ENCODE measurements at places on chromosomes 12 and 14.

DNA sequence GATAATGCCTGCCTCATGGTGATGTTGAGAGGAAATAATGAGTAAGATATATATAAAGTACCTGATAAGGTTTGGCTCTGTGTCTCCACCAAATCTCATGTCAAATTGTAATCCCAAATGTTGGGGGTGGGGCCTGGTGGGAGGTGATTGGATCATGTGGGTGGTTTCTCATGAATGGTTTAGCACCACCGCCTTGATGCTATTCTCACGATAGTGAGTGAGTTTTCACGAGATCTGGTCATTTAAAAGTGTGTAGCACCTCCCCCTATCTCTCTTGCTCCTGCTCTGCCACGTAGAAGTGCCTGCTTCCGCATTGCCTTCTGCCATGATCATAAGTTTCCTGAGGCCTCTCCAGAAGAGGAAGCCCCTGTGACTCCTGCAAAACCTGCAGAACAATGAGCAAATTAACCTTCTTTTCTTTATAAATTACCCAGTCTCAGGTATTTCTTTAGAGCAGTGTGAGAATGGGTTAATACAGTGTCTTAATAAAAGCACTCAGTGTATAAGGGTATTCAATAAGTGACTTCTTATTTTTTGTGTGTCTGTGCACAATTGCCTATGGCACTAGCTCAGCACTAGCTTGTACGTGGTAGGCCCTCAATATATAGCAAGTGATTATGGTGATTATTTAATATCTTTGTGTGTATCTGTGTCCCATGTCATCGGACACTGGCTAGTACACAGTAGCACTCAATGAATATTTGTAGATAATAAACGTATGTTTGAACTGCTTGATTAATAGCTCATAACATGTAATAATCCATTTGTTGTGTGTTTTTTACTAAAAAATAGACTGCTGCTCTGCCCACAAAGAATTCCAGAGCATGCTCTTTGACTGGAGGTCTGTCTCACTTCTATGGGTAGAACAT is 138.1 kb upstream of the LMNTD1 start:
- no peak for DNase-seq

DNA sequence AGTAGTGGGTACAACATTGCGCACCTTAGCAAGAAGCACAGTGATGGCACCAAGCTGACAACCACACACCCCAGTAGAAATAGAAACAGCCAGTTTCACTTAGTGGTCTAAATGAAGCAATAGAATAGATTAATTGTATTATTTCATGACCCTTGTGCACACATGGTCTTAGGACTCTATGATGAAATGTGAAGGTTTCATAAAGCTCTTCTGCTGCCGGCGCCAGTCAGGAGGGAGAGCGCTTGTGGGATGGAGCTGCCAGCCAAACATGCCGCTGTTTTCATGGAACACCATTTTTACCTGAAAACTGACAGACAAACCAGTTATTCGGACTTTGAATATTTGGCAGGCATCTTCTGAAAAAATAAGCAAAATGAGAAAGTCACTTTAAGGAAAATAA is 100.0 kb downstream of the PPP2R5C start:
- no peak for DNase-seq

DNA sequence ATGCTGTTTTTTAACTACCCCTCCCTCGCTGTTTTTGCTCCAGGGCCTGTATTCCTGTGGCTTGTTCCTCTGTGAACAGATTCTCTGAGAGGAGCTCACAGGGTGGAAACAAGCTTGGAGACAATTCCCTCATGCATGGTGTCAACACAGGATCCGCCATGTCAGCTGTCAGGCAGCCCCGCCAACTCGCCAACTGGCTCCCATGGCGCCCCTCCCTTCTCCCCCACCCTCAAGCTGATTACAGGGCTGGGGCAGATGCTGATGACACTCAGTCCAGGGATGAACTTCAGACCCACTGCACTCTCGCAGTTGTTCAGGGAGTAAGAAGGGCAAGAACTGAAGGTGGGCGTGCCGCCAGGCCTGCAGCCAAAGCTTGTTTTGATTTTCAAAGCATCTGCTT is 229.9 kb downstream of the NTF3 start:
- DNase-seq: no peak

- no peak for DNase-seq
Observed at GRCh38 chr14:93228550-93228949, 21.5 kb downstream of the UBR7 start.

DNA sequence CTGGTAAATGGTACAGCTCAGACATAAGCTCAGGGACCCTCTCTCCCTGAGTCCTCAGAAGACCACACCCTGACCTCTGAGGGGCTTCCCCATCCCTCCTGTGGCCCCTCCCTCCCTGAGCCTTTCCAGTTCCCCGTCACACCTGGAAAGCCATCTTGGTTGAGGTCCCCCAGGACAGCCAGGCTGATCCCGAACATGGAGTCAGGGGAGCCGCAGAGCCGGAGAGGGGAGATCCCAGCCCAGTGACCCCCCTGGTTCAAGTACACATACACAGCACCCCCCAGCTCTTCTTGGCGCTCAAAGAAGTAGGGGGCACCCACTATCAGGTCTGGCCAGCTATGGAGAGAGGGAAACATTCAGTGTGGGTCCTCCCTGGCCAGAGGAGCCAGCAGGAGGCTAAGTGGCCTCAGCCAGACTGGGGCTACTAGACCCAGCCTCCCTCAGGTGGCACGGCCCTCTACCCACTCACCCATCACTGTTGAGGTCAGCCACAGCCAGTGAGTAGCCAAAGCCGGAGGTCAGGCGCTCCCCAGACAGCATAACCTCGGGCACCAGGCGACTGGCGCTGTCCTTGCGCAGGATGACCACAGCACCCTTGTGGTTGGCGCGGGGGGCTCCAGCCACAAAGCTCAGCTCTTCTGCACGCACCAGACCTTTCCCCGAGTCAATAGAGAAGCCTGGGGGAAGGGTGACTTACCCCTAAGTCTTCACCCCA is 9.3 kb downstream of the ITGA7 start:
- no peak for DNase-seq

DNA sequence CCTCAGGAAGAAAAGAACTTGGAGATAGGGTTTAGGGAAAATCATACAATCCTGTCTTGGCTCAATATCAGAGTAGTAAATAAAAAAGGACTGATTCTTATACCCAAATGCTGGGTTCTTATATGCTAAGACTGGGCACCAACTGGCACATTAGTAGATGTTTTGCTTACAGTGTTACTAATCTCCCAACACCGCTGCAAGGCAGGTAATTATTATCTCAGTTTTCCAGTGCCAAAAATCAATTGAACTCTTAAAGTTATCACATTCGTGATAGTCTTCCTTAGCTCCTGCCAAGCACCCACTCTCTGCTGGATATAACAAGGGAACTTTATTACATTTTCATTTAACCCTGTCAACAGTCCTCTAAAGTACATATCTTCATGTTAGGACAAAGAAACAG is 25.0 kb upstream of the HIGD1C start:
- no peak for DNase-seq

- DNase-seq: no peak
Observed at GRCh38 chr14:94536836-94537235, 24.4 kb upstream of the SERPINA4 start.

DNA sequence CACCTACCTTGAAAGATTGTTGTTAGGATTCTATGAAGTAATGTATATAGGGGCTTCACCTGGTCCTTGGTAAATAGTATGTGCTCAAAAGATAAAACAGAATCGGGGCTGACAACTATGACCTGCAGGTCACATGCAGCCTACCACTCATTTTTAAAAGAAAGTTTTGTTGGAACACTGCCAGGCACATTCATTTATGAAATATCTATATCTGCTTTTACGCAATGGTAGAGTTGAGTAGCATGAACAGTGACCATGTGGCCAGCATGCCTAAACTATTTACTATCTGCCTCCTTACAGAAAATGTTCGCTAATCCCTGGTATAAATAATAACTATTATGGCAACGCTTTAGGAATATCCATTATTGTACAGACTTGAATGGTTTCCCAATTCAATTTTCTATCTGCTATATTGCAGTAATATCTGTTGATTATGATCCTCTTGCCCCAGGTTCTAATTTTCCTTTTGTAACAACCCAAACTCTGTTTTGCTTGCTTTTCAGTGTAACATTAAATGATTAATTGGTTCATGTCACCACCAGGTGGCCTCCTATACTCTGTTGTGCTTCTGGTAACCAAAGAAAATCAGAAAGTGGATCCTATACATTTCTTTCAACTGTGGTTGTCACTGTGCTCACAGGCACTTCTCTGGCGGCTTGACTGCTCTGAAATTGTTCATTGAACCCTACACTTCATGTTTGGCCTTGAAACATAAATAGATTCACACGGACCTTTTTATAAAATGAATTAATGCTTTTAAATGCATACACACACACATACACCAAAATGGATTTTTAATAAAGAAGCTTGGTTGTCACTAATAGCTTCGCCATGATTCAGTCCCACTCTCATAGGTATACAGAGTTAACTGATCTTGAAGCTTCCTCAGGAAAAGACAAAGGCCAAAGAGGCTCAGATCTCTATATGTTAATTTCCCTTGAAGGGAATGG is 227.7 kb upstream of the NPAS3 start:
- DNase-seq: peak; percentile 37

- no peak for DNase-seq
Observed at GRCh38 chr12:32467959-32468863, 68.9 kb downstream of the FGD4 start.

DNA sequence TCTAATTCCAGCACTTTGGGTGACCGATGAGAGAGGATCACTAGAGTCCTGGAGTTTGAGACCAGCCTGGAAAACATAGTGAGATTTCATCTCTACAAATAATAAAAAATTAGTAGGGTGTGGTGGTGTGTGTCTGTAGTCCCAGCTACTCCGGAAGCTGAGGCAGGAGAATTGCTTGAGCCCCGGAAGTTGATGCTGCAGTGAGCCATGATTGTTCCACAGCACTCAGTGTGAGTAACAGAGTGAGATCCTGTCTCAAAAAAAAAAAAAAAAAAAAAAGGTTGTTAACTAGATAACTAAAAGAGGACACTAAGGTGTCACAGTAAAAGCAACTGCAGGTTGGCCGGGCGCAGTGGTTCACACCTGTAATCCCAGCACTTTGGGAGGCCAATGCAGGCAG is 121.3 kb upstream of the MAX start:
- DNase-seq: no peak

DNA sequence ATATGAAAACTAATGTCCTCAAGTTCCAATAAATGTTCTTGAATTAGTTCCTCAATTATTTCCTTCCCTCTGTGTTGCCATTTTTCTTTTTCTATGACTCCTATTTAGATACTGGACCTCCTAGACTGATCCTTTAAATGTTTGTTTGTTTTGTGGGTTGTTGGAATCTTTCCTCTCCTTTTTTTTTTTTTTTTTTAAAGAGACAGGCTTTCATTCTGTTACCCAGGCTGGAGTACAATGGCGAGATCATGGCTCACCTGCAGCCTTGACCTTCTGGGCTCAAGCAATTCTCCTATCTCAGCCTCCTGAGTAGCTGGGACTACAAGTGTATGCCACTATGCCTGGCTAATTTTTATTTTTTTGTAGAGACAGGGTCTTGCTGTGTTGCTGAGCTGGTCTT is 9.6 kb downstream of the PRKAG1 start:
- DNase-seq: no peak

DNA sequence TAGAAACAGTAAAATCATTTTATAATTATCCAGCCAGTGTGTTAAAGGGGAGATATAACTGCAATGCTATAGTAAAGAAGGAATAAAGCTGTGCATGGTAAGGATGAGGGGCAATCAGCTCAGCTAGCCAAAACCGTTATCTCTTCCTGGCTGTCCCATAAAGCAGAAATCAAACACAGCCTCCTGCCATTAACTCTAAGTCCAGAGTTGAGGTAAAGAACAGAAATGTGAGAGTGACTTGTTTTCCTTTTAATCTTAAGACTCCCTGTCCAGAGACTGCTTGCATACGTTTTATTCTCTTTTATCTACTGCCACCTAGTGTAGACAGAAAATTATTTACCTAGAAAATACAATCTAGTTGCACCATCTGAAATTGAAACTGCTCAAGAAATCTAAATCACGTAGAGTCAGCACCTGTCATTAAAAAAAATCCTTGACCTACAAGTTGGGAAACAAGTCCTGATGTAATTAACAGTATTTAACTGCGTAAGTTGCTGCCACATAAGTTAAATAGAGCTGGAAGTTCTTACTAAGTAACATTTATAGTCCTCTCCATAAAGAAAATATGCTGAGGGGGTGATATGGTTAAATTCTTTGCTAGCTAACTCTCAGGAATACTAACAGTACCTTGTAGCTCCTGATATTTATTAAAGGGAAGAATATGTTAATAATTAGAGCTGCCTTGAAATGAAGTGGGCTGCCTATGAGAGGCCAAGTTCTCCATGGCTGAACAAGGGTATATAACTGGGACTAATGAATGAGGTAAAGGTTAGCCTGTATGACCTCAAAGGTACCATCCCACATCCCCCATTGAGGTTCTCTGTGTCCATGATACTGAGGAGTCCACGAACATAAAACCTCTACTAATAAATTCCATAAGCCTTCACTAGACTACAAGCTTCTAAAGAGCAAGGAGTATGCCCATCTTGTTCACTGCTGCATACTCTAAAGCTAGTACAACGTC is 62.7 kb downstream of the GALNT4 start:
- peak; percentile 76 for DNase-seq

- DNase-seq: no peak
Observed at GRCh38 chr14:76820700-76821099, 5.5 kb upstream of the LRRC74A start.

DNA sequence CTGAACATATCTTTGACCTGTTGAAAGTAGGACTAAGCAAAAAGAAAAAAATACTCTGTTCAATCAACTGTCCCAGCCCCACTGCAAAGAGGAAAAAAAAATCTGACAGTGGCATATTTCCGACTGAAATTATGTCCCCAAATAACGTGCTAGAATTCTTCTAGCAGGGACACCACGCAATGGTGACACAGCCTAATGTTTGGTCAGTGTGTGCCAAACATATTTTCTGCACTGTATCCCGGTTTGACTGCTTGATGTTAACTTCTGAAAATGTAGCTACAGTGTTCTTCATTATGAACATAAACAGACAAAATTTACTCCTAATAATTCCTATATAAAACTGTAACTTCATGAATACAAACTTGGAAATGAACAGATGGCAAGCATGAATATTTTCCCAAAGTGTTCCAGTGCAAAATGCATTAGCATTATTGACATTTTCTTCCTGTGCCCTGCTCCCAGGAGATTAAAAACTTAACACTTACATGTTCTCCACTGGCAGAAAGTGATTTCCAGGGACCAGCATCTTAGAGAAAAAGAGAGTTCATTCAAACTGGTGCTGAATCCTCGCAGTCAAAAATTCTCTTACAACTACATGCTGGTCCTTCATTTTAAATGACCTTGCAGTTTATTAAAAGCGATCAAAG is 72.4 kb upstream of the SYT1 start:
- DNase-seq: no peak

GRCh38 chr14:58091883-58092630 is 60.0 kb downstream of the ARMH4 start:
- no peak for DNase-seq

GRCh38 chr12:132451836-132452195 is 38.1 kb upstream of the FBRSL1 start:
- DNase-seq: no peak

- DNase-seq: peak; percentile 9
Observed at GRCh38 chr12:45762185-45763110, 32.9 kb downstream of the ARID2 start.
